ENCODE measurements at places on chromosomes 16 and 17.

DNA sequence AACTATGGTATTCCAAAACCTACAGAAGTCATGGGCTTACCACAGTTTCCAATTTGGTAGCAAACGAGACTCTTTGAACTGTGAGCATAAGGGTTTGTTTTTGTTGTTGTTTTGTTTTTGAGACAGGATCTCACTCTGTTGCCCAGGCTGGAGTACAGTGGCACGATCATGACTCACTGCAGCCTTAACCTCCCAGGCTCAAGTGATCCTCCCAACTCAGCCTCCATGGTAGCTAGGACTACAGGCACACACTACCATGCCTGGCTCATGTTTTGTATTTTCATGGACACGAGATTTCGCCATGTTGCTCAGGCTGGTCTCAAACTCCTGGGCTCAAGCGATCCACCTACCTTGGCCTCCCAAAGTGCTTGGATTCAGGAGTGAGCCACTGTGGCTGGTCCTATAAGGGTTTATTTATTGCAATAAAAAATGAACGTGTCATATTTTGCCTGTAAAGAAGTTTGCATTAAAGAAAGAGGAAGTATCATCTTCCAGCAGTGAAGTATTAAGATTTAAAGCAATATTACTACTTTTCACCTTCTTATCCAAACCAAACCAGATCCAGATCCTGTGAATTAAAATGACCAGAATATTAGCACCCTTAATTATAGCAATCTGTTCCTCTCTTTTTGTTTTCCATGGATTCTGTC lies 37.2 kb downstream of the KCNJ2 start:
- no peak for DNase-seq

DNA sequence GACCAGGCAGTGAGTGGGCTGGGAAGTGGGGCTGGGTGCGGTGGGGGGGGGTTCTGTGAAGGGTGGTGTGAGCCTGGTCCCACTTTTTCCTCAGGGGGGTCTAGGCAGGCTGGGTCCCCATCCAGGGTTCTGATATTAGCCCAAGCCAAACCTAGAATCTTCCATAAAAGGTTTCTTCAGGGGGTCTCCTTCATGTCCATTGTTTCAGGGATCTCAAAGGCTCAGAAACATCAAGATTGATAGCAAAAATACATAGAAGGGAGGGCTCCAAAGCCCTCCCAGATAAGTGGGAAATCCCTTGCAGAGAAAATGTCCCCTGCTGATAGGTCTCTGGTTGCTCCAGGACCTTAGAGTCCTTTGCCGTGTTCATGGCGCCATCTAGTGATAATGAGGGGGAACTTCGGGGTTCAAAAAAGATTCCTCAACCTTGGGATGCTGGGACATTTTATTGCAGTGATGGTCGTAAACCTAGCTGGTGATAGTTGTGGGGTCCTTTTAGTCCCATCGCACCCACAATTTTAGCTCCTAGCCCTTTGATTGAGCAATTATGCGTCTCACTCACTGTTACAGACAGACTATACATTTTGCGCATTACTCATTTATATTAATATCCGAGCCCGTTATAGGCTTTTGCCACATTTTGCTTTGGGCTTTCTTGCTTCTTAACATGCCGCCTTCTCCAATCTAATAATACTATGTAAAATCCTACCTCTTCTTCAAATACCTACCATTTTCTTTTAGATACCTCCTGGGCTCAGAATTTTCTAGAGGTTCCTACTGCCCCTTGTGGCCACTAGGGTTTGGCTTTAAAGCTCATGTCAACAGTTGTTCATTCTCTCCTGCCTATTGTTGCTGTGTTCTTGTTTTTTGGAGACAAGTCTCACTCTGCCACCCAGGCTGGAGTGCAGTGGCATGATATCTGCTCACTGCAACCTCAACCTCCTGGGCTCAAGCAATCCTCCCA lies 35.1 kb downstream of the IGF2BP1 start:
- DNase-seq: peak; percentile 78

GRCh38 chr17:34173241-34173640 lies 81.8 kb upstream of the CCL2 start:
- DNase-seq: no peak

DNA sequence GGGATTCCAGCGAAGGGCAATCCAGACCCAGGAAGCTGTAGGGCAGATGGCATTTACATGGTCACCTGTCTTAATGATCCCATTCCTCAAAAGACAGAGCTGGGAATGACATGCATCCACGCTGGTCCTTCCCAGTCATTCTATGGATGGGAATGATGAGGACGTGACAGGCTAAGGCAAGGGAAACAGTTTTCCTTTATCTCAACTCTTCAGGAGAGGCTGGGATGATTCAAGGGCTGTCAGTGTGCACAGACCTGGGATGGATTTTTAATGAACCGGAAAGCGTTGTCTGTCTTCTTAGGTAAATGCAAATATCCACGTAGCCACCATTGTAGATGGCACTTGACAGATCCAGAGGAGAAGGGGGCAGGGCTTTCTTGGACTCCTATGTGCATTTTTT lies 483.2 kb upstream of the EEF2KMT start:
- DNase-seq: no peak

- no peak for DNase-seq
These were observed 74.6 kb upstream of the TMEM97 start for GRCh38 chr17:28244446-28244845.

GRCh38 chr17:68588362-68588761 lies 12.8 kb downstream of the FAM20A start:
- DNase-seq: no peak

DNA sequence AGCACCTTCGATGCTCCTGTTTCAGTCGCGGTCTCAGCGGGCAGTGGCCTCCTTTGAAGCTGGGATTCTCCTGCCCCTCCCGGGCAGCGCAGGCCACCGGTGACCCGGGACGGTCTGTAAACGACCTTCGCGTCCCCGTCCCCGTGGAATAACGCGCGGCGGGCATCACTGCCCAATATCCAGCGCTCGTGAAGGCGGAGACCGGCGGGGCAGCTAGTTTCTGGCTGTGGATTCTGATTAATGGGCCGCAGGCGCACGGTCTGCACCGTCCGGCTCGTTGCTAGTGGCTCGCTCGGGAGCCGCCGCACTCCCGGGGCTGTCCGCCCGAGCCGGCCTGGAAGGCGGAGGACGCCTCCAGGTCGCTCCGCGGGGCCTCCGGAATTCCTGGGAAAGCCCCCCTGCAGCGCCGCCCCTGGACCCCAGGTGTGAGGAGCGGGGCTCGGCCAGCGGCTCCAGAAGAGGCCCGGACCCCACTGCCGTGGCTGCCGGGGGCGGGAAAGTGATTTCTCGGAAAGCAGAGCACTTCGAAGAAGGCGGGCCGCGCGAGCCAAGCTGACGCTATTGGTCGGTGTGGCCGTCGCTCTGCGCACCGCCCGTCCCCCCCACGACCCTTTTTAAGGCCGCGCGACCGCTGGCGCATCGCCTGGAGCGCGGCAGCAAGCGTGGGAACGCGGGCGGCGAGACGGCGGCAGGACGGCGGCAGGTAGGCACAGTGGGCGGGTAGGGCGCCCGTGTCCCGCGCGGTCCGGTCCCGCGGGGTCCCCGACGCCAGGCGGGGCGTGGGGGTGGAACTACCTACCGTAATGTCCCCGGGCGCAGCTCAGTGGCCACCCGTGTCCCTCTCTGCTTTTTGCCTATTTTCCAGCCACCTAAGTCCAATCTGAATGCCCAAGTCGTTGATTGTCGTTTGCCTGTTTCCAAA lies at the start of gene IRF8:
IRF8 (plus strand) TSS at position 642 of the 922 bp plus-strand sequence. CDS start 3,854 bp downstream, outside the sequence.
- DNase-seq: peak; percentile 51
